ENCODE measurements at places on chromosomes 7 and 10. TPM values are rescaled to one million over a fixed set of nuclear protein-coding genes. Genes with fewer than 3 reads are reported as not detected.

Gene SLC18A3
- polyA plus RNA-seq: 3.5 TPM

Gene TRIM4
- polyA plus RNA-seq: 33.2 TPM

Gene GATA3
- polyA plus RNA-seq: 0.84 TPM

Gene LDB3
- 4.0 TPM for polyA plus RNA-seq

Gene UPK3B
- polyA plus RNA-seq: 48.0 TPM

Gene PAX4
- polyA plus RNA-seq: 2.8 TPM

Gene PVRIG
- polyA plus RNA-seq: 1.5 TPM

Gene MYL10
- not detected for polyA plus RNA-seq

Gene NACAD
- 7.2 TPM for polyA plus RNA-seq

Gene DPCD
- polyA plus RNA-seq: 17.4 TPM

Gene INSYN2A
- polyA plus RNA-seq: 0.57 TPM

Gene SUN3
- polyA plus RNA-seq: not detected

Gene CYP3A4
- 14.3 TPM for polyA plus RNA-seq

Gene ABCA13
- 0.28 TPM for polyA plus RNA-seq

Gene STEAP4
- polyA plus RNA-seq: 0.30 TPM

Gene WDR11
- polyA plus RNA-seq: 60.5 TPM

Gene NCF1
- 3.1 TPM for polyA plus RNA-seq

Gene GDF2
- polyA plus RNA-seq: not detected

Gene ASAH2
- 64.5 TPM for polyA plus RNA-seq

Gene DNAH11
- 0.40 TPM for polyA plus RNA-seq

Gene UTF1
- not detected for polyA plus RNA-seq

Gene ADCYAP1R1
- 4.4 TPM for polyA plus RNA-seq

Gene FZD1
- 13.2 TPM for polyA plus RNA-seq

Gene RARRES2
- polyA plus RNA-seq: 58.2 TPM

Gene BAG3
- polyA plus RNA-seq: 12.3 TPM

Gene ADAM8
- polyA plus RNA-seq: 5.9 TPM

Gene ADAM12
- 2.2 TPM for polyA plus RNA-seq

Gene ADCY1
- polyA plus RNA-seq: 1.4 TPM

Gene GNB2
- 193 TPM for polyA plus RNA-seq

Gene MACC1
- polyA plus RNA-seq: 50.2 TPM

Gene MAPK8
- polyA plus RNA-seq: 40.6 TPM

Gene TAS2R40
- polyA plus RNA-seq: not detected

Gene TEX36
- 0.07 TPM for polyA plus RNA-seq

Gene CCDC6
- polyA plus RNA-seq: 41.2 TPM

Gene FAM221A
- polyA plus RNA-seq: 12.5 TPM

Gene CAMK2G
- 44.6 TPM for polyA plus RNA-seq

Gene IFIT5
- polyA plus RNA-seq: 13.3 TPM

Gene TUBAL3
- 33.9 TPM for polyA plus RNA-seq

Gene SLC16A9
- 2.6 TPM for polyA plus RNA-seq

Gene PIK3AP1
- polyA plus RNA-seq: 5.7 TPM

Gene TAS2R41
- polyA plus RNA-seq: not detected

Gene PNLIPRP2
- polyA plus RNA-seq: 11.9 TPM

Gene SEMA3D
- 14.4 TPM for polyA plus RNA-seq

Gene ANKRD26
- 8.7 TPM for polyA plus RNA-seq

Gene ADK
- 30.1 TPM for polyA plus RNA-seq

Gene TEX47
- polyA plus RNA-seq: not detected

Gene MMD2
- 0.24 TPM for polyA plus RNA-seq

Gene TMEM229A
- polyA plus RNA-seq: 3.7 TPM
